Stimulated activated CD4-positive, alpha-beta T cell treated with anti-CD3 and anti-CD28 coated beads, Interleukin-12 subunit alpha, Interleukin-12 subunit beta, amount 100 ng/mL, for 4 hours (primary cell): ENCODE measurements at places on chromosomes 3 and 15.

GRCh38 chr3:159837725-159838124 is 150.9 kb upstream of the IL12A start:
- no peak for DNase-seq

DNA sequence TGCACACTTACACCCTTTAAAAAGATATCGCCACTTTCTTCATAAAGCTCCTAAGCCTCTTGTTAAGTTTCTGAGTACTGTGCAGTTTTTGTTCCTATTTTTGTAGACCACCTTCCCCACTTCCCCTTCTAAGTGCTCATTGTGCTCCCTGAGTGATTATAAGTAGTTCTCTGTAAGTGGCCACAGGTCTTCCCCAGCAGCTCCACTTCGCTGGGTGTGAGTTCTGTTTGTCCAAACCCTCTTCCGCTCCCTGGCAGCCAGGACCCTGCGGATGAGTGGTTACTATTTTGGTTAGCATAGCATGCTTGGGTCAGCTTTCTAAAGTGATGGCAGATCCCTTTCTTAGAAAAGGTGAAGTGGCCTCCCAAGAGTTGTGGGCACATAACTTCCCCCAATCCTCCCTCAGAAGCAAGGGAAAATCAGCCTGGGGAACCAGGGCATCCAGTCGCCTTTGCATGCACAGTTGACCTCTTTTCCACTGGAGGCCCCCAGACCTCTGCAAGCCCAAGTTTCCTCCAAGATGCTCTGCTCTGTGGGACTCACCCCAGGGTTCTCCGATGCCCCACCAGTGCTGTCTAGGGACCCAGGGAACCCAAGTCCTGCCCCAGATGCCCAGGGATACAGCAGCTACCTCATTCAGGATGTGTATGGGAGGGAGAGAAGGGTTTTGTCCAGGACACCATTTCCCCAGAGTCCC is 69.6 kb downstream of the ATP10A start:
- no peak for DNase-seq

- no peak for DNase-seq
These were observed 8.6 kb downstream of the GABRR3 start for GRCh38 chr3:98026425-98027084.

DNA sequence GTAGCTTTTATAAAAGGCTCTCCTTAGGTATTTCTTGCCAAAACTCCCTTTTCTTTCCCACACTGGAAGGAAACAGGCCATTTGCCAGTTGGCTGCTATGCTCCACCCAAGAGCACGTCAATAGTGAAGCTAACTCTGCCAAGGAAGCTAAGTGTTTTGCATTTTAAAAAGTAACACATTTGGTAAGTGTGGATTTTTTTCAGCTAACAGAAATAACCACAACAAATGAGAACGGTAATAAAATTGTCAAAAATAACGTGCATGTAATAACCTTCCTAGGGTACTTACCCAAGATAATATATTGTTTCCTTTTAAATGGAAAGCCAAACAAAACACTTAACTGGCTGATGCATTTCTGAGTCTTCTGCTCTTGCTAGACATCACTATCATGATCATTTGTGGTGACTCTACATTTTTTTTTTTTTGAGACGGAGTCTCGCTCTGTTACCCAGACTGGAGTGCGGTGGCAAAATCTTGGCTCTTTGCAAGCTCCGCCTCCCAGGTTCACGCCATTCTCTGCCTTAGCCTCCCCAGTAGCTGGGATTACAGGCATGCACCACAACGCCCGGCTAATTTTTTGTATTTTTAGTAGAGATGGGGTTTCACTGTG is 4.6 kb downstream of the DPP8 start:
- DNase-seq = no peak

DNA sequence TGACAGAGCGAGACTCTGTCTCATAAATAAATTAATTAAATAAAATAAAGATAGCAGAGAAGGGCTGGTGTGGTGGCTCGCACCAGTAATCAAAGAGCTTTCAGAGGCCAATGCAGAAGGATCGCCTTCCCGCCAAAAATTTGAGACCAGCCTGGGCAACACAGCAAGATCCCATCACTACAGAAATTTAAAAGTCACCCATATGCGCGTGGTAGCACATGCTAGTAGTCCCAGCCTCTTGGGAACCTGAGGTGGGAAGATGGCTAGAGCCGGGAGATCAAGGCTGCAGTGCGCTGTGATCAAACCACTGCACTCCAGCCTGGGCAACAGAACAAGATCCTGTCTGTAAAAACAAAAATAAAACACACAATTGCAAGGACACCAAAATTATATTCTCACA is 9.6 kb downstream of the SMARCC1 start:
- no peak for DNase-seq

DNA sequence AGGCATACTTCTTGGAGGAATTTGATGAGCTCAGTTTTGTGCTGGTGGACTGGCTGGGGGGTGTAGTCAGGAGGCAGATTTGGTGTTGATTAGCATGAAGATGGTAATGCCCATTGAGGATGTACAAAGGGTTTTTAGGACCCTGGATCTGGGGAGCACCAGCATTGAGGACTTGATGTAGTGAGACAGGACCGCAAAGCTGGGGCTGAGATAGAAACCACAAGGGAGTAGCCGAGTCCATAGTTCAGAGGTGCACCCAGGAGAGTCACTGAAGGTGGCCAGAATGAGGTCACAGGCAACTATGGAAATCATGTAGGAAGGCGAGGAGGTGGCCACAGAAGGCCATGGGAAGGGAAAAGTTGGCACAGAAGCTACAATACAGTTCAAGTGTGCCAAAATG is 2.7 kb upstream of the CDC25A start:
- DNase-seq = no peak

- no peak for DNase-seq
These were observed 20.8 kb downstream of the LYSMD4 start for GRCh38 chr15:99712415-99712814.

GRCh38 chr3:129616713-129617112 is 10.2 kb upstream of the PLXND1 start:
- DNase-seq = no peak

DNA sequence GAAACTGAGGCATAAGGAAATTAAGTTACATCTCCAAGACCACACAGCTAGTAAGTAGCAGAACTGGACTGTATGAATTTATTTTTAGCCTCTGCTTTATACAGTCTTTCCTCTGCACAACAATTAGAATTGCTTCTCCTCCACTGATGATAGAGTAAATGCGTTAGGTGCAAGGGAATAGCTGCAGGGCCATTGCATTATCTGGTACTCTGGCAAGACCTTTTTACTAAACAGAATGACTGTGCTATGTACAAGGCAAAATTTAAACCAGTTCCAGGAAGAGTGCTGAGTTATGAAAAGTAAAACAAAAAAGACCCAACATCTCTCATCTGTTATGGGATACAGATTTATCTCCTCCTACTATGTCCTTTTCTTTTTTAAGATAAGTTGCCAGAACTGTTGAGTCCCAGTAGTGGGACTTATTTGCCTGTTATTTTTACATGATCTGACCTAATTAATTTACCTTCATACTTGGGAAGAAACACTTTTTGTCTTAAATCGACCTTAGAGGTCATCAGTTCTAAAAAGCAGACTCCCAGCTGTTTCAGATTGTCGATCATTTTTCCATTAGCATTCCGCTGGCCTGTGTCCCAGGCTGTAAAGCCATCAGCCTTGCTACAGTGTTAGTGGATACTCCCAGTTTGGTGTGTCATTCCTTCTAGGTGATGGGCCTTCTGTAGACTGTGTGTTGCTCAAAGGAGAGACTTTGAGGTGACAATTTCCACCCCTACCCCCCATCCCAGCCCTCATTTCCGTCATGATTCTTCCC is 147.5 kb upstream of the NUDT16 start:
- no peak for DNase-seq

DNA sequence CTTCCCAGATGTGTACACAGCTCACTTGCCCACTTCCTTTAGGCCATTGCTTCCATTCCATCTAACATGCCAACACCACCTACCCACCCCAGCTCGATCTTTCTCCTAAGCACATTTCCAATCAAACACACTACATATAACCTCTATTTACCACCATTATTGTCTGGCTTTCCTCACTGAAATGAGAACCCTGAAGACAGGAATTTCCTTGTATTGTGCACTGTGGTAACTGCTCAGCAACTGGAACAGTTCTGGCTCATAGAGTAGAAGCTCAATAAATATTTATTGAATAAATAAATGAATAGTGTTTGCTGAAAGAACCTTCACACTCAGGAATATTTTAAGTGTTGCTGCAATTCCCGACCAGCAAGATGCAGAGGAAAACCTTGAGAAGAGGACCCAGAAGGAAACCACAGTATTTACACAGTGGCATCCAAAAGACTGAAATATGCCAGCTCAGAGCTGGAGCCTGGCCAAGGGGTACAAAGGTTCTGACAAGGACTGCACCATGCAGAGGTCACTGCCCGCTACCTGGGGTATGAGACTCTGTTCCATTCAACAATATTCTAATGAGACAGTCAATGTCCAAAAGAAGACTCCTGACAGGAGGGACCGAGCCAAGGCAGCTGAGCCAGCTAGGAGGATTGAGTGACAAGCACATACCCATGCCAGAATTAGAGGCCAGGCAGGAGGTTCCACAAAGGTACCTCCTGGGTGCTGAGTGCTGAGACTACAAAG is 168.8 kb downstream of the NUP210 start:
- DNase-seq = no peak
